ENCODE measurements at places on chromosomes 6 and 20.
A peak's percentile ranks its signal among the peaks of the same experiment; 100 is the strongest.

DNA sequence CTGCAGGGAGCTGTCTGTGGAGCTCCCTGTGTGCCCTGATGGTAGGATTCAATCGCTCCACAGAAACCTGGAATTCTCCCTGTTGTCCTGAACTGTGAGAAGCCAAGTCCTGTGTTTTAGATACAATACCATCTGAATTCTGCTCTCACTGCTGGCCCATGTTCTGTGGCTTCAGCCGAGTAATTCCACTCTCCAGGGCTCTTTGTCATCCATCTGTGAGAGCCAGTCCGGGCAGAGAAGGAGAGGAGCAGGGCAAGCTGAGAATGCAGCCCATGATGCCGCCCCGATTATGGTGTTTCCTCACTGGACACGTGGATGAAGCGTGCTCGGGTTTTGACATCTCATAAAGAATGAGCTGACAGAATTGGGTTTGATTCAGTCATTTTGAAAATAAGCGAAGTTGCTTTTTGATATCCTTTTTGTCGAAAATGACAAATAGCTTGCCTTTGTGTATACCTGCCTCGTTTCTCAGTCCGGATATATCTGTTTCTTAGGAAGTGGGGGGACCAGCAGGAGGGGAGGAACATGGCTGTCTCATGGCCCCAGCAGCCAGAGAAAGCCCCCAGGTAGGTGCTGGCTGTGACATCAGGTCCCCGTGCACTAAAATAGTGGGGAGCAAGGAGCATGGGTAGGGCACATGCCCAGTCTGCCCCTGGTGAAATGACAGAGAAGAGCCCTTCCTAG lies 8.2 kb upstream of the CD93 start:
- no peak for DNase-seq

DNA sequence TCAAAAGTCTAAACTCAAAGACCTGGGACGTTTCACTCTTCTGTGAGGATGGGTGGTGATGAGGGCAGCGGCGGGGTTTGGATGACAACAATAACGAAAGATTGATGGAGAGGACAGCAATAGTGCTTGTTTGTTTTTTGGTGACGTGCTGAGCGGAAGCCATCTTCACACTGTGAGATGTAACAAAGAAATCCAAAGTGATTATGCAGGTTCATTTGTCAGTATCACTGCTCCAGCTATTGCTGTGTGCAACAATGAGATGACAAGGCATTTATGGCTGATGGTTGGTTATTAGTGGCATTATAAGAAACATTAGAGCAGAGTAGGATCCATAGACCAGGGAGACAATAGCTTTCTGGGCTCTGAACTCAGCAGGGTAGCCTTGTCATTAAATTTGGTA lies 306.7 kb downstream of the RNF144B start:
- DNase-seq: no peak

DNA sequence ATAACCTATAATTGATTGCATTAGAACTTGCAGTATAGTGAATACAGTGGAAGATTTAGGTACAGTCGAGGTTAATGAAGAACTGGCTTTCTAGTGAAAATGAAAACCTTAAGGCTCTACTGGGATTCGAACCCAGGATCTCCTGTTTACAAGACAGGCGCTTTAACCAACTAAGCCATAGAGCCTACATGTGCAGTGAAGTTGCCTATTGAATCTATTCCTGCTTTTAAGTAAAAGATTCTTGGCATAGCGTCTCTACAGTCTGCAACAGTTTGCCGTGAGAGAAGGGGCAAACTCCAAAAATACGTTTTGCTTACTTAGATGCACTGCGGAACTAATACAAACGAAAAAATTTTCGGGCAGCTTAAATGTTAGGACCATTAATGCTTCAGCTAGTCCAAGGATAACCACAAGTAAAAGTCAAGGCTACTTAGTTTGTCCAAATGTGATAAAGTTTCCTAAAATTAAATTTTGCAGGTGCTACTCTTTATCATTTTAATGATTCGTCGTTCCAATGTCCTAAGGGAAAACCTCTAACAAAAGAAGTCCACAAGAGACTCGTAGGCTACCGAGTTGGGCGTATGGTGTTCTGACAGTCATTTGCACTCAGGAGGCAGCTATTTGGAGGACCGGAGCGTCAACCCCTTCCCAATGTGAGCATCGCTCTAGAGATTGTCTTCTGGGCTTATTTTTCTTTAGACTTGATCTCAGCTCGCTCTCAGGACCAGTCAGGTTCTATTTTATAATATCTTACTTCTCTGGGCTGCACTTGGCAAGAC lies 31.3 kb upstream of the ZSCAN23 start:
- DNase-seq: peak; percentile 57

GRCh38 chr20:43937591-43937990 lies 22.9 kb downstream of the TOX2 start:
- DNase-seq: no peak

DNA sequence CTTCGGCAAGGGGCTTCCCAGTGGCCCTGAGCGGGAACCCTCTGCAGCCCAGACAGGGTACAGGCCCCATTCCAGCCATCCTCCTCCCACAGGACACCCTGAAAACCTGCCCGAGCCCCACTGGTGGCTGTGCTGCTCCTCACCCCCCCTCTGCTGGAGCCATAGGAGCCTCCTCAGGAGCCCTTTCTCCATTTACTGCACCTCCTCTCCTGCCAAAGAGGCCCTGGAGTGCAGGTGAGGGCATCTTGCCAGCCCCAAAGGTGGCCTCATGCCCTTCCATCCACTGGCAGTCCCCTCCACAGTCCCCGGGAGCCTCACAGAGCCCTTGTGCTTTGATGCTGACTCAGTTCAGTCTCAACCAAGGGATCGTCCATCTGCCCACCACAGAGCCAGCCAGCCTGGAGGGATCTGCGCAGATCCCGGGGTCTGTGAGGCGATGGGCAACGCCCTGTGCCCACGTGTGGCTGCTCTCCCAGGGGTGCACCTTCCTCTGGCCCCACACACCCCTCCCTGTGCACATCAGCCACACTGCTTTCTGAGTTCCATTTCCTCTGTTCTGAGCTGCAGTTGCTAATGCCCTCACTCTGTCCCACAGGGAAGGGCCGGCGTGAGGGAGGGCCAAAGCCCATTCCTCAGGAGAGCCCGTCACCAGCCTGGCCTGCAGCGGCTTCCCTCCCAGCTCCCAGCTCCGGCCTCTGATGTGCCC lies 228.5 kb downstream of the DLL1 start:
- no peak for DNase-seq

DNA sequence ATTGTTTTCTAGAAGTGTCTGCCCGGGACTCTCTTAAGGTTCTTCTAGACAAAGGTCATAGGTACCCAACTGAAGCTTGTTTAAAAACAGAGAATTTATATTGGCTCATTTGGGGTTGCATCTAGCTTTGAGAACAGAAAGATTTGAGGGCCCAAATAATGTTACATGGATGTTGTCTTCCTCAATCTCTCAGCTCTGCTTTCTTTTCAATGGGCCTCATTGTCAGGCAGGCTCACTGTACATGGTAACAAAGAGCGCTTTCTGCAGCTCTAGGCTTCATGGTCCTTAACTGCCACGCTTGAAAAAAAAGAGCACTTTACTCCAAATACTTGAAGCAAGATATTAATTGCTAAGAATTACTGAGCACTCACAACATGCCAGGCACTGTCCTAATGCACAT lies 22.2 kb downstream of the NHLRC1 start:
- DNase-seq: no peak

- DNase-seq: no peak
Observed at GRCh38 chr6:27241443-27241842, 6.1 kb upstream of the PRSS16 start.

DNA sequence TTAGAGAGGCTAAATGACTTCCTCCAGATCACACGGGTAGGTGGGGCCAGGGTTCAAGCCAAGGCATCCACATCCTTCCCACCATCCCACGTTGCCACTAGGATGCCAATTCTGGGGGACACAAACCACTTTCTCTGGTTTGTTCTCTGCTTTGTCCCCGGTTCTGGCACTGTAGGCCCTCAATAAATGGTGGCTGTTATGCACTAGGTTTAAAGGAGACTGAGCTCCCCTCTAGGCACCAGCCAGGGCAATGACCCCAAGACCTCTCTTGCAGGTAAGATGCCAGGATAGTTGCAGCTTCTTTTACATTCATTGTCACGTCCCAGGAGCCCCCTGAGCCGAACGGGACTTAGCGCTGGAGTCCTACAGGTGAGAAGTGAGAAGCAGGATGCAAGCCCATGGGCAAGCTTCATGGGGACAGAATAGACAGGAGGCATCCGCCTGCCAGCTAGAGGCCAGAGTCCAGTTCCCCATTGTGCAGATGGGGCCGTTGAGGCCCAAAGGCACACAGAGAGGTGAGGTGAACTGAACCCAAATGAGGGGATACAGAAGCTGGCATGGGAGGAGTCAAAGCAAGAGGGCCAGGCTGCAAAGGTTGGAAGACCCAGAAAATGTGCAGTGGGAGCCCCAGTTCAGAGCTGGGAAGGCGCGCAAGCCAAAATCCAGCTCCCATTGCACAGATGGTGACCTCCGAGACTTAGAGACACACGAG lies 677 bp downstream of the PXMP4 start:
- DNase-seq: no peak

DNA sequence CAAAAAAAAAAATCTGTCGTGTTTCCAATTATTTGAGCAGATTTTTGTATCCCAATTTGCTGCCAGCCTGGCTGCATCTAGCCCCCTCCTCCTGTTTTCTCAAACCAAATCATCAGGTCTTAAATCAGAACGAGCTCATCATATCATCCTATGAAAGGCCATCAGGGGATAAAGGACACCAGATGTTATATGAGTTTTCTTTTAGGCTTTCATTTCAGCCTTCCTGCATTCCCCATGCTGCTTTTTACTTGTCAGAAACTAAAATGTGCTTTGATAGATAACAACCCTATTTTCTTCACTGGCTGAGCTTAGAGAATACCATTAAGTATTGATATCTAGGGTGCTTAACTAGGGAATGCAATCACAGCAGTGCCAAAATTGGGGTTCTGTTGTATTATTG lies 968.4 kb upstream of the SLC35B3 start:
- DNase-seq: no peak

- no peak for DNase-seq
Observed at GRCh38 chr6:39884696-39885095, 49.6 kb downstream of the MOCS1 start.

DNA sequence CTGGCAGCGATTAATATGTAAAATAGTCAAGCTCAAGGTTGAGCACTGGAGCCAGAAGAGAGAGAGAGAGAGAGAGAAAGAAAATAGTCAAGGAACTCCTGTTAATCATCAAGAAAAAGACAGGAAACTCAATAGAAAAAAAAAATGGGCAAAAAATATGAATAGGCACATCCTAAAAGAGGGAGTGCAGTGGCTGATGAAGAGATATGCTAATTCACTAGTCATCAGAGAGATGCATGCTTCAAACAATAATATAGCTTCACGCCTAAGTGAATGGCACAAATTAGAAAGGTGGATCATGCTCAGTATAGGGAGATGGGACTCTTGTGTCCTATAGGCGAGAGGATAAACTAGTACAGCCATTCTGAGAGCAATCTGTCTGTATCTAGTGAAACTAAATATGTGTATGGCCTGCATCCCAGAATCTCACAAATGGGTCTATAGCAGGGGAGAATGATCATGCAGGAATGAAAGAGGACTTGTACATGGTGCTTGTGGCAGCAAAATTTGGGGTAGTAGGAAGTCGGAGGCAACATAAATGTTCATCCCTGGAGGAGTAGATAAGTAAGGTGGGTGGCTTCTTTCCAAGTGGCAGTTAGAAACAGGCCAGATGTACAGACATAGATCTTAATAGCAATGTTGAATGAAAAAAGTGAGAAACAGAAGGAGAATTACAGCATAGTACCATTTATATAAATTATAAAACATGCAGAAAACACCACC lies 176.8 kb downstream of the VEGFA start:
- DNase-seq: no peak

GRCh38 chr20:8964959-8965562 lies 103.8 kb upstream of the PLCB4 start:
- DNase-seq: peak; percentile 2

- no peak for DNase-seq
Observed at GRCh38 chr6:69973763-69974162, 107.4 kb downstream of the COL19A1 start.

GRCh38 chr6:156423829-156424228 lies 353.3 kb upstream of the ARID1B start:
- DNase-seq: no peak

- DNase-seq: no peak
Observed at GRCh38 chr6:108693430-108694154, 132.9 kb downstream of the FOXO3 start.

DNA sequence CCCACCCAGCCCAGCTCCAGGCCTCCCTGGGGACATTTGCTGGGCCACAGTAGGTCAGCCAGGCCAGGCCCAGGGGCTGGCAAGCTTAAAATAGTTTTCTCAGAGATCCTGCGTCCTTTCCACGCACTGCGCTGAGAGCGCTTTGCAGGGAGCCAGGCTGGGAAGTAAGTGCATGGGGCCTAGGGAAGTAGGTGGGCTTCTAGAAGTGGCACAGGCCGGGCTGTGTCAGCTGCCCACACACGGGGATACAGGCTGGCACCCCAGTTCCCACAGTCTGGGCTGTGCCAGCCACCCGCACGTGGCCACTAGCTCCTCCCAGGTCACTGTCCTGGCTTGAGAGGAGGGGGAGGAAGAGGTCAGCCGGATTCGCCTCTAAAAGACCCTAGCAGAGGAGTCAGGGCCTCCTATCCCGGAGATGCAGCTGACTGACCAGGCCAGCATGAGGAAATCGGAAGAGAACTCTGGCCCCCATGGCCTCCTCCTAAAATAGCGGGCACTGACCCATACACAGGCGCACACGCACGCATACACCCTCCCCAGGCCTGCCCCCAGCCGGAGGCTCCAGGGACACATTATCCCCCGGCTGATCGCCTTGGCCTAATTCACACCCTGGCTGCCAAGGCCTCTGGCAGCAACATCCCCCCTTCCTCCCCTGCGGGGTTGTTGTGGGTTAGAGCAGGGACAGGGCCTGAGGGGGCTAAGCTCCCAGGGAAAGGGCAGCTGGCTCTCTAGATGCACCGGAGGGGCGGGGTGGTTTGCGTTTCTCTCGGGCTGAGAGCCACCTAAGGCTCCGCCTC lies 5.4 kb downstream of the SLCO4A1 start:
- no peak for DNase-seq

DNA sequence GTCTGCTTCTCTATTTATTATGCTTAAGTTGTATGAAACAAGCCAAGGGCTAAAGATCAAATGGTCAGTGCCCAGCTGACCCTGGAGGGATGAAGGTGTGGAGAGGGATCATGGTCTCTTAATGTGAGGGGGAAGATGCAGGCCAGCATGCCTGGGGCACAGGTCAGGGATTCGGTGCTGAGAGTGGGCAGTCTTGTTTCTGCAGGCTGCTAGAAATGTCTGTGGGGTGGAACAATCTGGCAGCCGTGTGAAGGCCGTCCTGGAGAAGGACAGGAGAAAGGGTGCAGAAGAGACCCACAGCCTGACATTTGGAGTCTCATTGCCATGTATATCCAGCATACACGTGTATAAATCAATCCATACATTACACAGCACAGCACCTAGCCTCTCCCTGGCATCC lies 258.3 kb upstream of the MOCS1 start:
- DNase-seq: no peak
